Epithelial cell of prostate (primary cell): ENCODE measurements at places on chromosomes 2 and 18.

- DNase-seq: no peak
Observed at GRCh38 chr2:55408918-55409868, 10.5 kb downstream of the CCDC88A start.

DNA sequence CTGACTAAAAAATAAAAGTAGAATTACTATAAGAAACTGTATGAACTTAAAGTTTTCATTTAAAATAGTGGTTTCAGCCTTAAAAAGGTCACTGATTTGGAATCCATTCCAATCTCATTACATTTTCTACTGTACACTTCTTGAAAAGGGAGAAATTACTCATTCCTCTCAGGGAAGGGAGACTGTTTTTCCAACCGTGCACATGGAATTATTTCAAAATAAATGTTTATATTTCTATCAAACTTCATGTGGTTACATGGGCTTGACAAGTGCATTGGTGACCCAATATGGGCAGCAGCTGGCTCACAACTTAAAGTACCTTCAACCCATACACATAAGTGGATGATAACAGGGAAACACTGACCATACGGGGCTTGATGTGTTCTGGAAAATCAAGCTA is 324.5 kb upstream of the THUMPD2 start:
- DNase-seq: no peak

- DNase-seq: no peak
Observed at GRCh38 chr2:160440888-160441287, 52.7 kb downstream of the RBMS1 start.

DNA sequence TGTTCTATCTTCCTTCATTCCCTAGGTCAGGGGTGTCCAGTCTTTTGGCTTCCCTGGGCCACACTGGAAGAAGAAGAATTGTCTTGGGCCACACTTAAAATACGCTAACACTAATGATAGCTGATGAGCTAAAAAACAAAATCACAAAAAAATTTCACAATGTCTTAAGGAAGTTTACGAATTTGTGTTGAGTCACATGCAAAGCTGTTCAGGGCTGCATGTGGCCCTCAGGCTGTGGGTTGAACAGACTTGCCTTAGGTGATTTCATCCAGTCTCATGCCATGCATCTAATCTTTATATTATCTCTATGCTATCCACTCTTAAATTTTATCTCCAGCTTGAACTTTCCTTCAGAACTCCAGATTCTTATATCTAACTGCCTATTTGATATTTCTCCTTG is 80.1 kb downstream of the CCDC85A start:
- DNase-seq: peak; percentile 27

DNA sequence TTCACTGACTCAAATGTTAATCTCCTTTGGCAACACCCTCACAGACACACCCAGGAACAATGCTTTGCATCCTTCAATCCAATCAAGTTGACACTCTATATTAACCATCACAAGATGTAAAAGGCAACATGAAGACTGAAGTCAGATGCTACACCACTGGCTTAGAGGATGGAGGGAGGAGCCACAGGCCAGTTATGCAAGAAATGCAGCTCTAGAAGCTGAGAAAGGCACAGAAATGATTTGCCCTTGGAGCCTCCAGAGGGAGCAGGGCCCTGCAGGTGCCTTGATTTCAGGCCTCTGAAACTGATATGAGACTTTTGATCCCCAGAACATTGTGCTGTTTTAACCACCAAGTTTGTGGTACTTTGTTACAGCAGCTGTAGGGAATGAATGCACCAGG is 276.3 kb downstream of the KCNS3 start:
- DNase-seq: no peak

DNA sequence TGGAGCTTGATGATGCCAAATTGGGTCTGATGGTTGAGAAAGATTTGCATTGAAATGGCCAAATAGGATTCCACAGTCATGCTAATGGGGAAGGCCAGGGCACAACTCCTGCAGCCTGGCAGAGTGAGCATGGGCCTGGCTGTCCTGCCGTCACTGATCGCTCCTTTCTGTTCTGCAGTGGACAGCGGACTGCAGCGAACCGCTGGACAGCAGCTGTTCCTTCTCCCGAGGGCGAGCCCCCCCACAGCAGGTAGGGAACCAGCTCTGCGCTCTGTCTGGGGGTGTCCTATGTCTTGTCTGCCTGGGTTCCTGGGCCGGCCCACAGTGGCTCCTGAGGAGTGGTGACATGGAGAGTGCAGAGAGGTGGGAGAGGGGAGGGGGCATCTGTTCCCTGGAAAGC is 97.6 kb downstream of the CTIF start:
- DNase-seq: no peak

DNA sequence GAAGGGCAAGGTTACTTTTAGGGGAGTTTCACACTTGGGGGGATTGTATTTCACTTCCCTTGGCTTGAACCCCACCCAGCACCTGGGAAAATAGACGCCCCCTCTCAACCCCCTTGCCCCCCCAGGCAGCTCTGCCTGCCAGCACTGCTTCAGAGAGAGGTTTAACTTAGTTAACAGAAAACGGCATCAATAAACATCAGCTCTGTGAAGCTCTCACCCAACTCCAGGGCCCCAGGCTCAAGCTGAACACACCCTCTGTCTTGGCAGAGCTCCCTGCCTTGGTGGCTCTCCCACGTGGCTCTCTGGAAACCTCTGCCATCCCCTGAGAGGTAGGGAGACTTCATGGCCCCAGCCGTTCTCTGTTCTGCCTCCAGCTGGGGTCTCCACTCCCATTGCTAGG is 244.1 kb downstream of the ACKR3 start:
- no peak for DNase-seq

- no peak for DNase-seq
Observed at GRCh38 chr18:59279722-59280121, 6.5 kb upstream of the RAX start.

DNA sequence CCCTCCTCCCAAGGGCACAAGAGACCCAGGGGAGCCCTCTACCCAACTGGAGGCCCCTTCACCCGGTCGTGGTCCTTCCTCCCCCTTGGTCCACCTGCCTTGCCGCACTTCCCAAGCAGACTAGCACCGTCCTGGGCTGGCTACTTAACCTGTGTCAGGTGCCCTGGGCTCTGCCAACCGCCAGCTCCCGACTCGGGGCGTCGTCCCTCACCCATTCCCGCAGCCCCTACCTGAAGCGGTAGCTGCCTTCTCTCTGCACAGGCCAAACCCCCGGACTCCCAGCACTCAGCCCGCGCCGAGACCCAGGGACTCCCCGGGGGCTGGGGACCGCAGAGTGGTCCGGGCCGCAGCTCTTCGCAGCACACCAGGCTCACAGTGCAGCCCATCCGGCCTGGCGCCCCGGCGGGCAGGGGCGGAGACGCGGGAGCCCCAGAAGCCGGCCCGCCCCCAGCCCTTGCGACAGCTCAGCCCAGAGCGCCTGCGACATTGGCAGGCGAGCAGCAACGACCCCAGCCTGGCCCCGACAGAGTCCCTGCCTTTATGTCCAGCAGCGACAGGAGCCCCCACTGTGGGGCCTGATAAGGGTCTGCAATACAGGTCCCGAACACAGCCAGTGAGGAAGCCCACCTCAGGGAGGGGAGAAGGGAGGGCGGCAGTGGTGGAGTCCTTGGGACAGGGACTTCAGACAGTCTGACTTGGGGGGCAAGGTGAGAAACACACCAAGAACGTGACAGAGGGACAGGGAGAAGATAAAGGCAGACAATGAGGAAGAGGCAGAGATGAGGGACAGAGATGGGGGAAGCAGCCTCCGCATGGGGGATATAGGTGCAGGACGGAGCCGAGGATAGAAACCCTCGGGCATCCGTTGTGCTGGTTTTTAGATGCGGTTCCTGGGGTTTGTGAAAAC is 31.0 kb upstream of the TNS1 start:
- no peak for DNase-seq

DNA sequence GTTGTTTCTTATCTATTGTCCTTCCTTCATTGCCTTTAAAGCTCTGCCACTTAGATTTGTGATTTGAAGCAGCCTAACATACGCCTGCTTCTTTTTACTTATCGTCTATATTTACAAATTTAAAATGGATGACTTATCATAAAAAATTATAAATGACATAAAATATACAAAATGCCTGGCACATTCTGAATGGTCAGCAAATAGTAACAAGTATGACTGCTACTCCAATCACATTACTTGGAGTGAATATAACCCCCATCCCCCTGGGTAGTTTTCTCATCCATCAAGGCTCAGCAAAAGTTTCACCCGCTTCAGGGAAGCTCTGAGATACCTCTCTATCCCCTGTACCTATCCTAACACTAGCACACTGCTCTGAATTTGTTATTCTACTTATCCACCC is 708.9 kb downstream of the ERBB4 start:
- no peak for DNase-seq

DNA sequence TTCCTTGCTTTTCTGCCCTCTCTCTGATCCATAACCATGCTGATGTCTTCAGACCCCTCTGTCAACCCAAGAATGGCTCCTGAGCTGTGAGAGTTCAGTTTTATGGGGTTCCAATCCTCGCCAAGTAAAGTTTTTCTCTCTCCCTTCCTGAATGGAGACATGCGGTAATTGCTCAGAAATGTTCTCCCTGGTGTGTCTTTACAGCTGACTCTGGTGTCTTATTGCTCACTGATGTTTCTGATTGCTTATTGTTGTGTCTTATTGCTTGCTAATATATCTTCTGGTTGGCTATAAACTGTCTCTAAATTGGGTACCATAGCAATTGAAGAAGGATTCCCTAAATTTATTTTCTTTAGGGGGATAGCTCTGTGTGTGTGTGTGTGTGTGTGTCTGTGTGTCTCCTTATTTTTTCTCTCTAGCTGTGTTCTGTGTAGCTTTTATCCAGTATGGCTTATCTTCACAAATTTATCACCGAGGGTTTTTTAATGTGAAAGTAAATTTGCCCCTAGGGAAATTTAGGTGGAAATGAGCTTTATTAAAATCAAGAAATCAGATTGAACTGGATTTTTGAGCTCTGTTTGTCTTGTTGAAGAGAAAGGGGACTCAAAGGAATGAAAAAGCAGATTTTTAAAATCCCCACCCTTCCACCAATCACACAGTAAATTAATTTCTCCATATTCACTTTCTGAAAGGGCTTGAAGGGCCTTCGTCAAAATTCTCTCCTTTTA is 19.5 kb downstream of the MGAT5 start:
- DNase-seq: no peak

- DNase-seq: no peak
Observed at GRCh38 chr2:17683981-17684380, 69.6 kb downstream of the SMC6 start.

DNA sequence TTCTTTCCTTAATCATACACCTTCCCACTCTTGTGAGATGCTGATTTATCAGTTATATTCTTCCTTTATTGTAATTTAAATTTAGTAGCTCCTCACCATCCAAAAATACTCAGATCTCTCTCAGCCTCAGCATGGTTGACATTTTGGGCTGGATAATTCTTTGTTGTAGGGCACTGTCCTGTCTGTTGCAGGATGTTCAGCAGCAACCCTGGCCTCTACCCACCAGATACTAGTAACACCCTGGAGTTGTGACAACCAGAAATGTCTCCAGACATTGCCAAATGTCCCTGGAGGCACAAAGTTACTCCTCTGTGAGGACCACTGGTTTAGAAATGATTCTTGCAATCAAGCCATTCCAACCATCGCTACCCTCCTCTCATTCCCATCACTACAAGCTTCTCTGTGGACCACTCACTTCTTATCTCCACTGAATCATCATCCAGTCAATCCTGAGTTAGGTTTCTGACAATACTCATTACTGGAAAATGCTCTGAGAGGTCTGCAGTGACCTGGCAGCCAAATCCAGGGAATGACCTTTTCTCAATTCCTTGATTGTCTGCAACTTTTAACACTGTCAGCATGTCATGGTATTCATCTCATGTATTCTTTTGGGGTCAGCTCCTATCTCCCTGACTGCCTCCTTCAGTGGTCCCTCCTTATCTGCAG is 43.3 kb downstream of the OSBPL6 start:
- no peak for DNase-seq

GRCh38 chr2:128279786-128280157 is 38.9 kb downstream of the HS6ST1 start:
- no peak for DNase-seq

DNA sequence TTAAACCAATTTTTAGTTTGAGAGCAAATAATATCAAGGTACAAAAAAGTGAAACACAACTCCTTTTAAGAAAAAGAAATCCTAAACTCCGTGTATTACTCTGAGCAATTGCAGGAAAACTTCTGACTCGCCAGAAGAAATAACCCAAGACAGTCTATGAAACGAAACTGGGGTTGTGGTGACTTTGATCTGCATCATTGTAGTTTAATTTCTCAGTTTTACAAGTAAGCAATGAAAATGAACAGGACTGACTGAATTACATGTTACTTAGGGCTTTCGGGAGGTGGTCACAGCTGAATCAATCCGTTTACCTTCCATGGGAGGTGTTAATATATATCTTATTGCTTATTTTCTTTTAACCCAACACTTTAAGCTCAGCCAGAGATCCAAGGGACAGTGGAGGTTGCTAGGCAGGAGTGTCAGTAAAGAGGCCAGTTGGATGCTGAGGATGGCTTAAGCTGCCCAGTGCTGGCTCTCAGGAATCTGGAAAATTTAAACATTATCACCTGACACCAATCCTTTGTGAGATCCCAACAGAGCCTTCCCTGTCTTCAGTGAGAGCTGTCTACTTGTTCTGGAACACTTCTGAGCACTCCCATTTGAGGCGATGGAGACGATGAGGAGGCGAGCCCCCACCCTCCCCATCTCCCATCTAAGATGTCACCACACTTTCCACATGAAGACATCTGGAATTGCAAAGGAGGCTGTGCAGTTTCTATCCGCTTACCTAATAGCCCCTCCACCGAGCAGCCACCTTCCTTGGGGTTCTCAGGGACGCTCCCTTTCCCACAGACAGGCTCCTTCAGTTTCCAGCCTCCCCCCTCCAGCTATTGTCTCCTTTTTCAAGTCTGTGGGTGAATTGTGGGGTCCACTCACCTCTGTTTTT is 3.6 kb upstream of the RAB31 start:
- no peak for DNase-seq

DNA sequence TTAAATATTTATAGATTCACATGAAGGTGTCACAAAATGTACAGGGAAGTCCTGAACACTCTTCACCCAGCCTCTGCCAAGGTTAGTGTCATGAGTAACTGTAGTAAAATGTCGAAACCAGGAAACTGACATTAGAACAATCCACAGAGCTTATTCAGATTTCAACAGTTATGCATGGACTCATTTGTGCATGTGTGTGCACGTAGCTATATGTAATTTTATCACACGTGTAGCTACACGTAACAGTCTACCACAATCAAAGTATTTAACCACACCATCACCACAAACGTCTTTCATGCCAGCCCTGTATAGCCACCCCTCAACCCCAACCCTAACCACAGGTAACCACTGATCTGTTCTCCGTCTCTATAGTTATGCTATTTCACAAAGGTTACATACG is 211.7 kb upstream of the REV1 start:
- DNase-seq: peak; percentile 90

- peak; percentile 43 for DNase-seq
Observed at GRCh38 chr2:99159594-99159993, 4.8 kb downstream of the LIPT1 start.
